ENCODE measurements at places on chromosomes 4 and X. TPM values are rescaled to one million over a fixed set of nuclear protein-coding genes. Genes with fewer than 3 reads are reported as not detected.

DNA sequence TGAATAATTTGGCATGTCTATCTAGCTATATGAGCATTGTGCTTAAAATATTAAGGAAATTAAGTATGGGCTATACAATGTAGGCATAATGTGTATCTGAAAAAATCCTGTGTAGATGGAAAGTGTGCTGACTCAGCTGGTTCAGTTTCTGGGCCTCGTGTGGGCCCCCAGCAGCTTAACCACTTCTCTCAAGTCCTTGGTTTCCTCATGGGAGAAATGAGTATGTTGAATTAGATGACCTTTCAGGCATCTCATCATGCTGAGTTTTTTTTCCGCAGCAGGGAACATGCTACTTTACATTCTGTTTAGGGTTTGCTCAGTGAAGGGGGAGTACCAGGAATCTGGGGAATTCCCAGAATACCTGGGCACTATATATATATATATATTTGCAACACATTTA lies 30.5 kb downstream of the RHOH start:
- DNase-seq, result no peak

- no peak for DNase-seq
Observed at GRCh38 chrX:39814391-39814790, 283.4 kb downstream of the BCOR start.

DNA sequence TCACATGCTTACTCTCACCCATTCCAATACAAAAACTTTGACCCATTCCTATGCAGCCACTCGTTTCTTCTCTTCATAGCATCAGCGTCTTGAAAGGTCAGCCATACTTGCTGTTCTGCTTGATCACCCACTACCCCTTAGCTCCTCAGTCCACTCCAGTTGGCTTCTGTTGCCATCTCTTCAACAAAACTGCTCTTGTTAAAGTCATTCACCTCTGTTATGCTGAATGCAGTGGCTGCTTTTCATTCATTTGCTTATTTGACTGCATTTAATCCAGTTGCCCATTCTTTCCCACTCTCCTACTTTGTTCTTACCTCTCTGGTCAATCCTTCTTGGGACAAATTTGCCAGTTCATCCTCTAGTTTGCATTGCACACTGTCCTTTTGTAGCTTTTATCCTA lies 24.9 kb downstream of the CEP135 start:
- no peak for DNase-seq

DNA sequence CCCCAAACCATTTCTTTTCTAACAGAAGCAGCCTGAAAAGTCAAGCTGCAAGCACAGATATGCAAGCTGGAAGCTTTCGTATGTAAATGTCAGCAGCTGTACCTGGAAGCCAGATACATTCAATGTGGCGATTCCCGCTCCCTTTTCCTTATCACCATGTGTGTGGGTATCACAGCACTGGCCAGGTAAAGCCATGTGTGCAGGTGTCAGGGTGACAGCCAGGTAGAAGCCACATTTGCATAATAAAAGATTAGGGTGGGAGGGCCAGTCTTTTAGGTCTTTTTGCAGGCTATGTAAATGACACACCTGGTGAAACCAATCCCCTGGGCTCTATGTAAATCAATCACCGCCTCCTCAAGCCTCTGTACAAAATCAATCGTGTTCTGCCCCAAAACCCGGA lies 50.1 kb downstream of the RXFP1 start:
- no peak for DNase-seq

The NAP1L3 gene
- total RNA-seq, result 16.9 TPM

The ALB gene
- not detected for total RNA-seq
